ENCODE measurements at places on chromosomes 7 and 10. TPM values are rescaled to one million over a fixed set of nuclear protein-coding genes. Genes with fewer than 3 reads are reported as not detected.

DNA sequence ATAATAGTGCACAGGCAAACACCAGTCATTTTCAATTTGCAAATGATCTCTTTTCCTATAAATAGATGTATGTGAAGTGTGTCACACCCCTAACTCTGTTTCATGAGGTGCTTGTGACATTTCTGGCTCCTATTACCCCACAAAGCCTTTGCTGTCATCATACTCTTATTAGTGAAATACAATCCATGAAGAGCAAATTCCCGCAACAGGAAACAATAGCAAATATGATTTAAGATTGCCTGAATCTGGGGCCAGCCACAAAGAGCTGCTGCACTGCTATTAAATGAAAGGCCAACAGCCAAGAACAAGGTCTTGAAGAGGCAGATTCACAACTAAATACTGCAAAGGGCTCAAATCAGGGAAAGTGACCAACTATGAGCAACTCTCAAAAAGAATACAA is 96.3 kb upstream of the CAV2 start:
- no peaks in the 10 kb centered on the region for H3K36me3 ChIP-seq
- H3K27me3 ChIP-seq, result peaks cover 5% of the 10 kb centered on the region
- H3K4me3 ChIP-seq, result no peak overlapping the region
- H3K27ac ChIP-seq, result no peak overlapping the region
- no peaks in the 10 kb centered on the region for H3K4me1 ChIP-seq
- no peak for DNase-seq

DNA sequence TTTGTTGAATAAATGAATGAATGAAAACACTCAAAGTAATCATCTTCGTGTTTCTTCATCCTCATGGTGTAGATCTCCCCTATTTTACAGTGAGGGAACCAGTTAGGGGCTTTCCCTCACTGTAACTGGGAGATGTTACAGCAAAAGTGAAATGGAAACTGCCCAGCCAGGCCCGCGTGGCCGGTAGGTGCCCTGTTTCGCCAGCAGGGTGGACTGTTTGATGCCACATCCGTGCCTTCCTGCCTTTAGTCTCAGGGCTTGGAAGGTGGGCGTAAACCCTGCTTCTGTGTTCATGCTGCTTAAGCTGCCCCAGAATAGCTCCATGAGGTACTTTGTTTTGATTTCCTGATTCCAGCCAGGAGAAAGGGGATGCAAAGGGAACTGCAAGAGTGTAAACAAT is 268.8 kb downstream of the PLXNA4 start:
- no peak overlapping the region for H3K4me3 ChIP-seq
- no peaks in the 10 kb centered on the region for H3K36me3 ChIP-seq
- DNase-seq, result no peak
- no peak overlapping the region for H3K27ac ChIP-seq

- H3K4me1 ChIP-seq, result no peaks in the 10 kb centered on the region
- H3K36me3 ChIP-seq, result no peaks in the 10 kb centered on the region
- H3K27ac ChIP-seq, result no peak overlapping the region
- H3K4me3 ChIP-seq, result no peak overlapping the region
- H3K27me3 ChIP-seq, result no peaks in the 10 kb centered on the region
- no peak for DNase-seq
These were observed 437.5 kb downstream of the CALN1 start for GRCh38 chr7:71974611-71975010.

DNA sequence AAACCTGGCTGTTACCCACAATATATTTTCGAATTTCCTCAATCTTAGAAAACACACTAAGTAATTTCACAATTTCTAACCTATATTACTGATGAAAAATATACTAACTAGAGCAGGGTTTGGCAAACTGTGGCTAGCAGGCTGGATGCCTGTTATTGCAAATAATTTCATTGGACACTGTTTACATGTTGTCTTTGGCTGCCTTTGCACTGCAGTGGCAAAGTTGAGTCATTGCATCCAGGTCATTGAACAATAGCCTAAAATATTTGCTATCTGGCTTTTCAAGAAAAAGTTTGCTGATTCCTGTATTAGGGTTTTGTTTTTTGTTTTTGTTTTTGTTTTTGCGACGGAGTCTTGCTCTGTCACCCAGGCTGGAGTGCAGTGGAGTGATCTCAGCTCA is 47.2 kb downstream of the KIF11 start:
- no peak overlapping the region for H3K27ac ChIP-seq
- no peaks in the 10 kb centered on the region for H3K27me3 ChIP-seq
- no peak overlapping the region for H3K4me3 ChIP-seq
- H3K4me1 ChIP-seq, result no peaks in the 10 kb centered on the region
- H3K36me3 ChIP-seq, result peaks cover 2% of the 10 kb centered on the region

GRCh38 chr7:87816389-87816788 is 59.8 kb downstream of the SLC25A40 start:
- no peak for DNase-seq
- H3K36me3 ChIP-seq, result no peaks in the 10 kb centered on the region
- H3K27me3 ChIP-seq, result no peaks in the 10 kb centered on the region

GRCh38 chr7:2728316-2729030 is 40.5 kb downstream of the AMZ1 start:
- no peak overlapping the region for H3K27ac ChIP-seq
- H3K4me3 ChIP-seq, result no peak overlapping the region
- H3K36me3 ChIP-seq, result peaks cover 6% of the 10 kb centered on the region
- no peaks in the 10 kb centered on the region for H3K4me1 ChIP-seq
- DNase-seq, result no peak

DNA sequence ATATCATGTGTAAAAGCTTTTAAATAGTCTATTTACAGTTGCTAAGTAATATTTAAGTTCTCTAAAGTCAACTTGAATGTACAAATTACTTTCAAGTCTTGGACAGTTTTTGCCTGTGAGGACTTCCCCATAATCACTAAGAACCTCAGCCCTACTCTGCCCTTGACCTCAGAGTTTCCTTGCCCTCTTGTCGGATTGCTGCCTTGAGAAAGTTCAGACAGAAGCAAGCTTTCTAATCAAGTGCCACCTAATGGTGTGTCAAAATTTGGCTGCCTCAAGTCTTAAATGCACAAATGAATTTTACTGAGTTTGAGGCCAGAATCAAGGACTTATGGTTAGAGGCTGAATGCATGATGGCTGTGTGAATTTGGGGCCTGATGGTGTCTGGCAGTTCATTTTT is 88.3 kb upstream of the KAT6B start:
- H3K4me3 ChIP-seq, result no peak overlapping the region
- H3K27me3 ChIP-seq, result no peaks in the 10 kb centered on the region
- peaks cover 24% of the 10 kb centered on the region for H3K4me1 ChIP-seq
- peak overlapping the region; percentile 97 for H3K27ac ChIP-seq
- DNase-seq, result peak; percentile 79

DNA sequence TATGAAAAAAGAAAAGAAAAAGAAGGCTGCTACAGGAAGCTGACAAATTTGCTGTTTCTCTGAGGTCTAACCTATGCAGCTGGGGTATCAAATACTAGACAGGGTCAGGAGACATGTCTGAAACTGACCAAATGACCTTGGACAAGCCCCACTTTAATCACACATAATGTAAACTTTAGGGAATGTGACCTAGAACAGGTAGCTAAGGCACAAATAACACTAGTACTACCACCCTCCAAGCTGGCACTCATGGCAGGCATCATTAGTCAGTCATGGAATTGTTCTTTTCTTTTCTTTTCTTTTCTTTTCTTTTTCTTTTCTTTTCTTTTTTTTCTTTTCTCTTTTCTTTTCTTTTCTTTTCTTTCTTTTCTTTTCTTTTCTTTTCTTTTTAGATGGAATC is 250.4 kb downstream of the KCNMA1 start:
- no peaks in the 10 kb centered on the region for H3K27me3 ChIP-seq
- H3K4me1 ChIP-seq, result no peaks in the 10 kb centered on the region
- H3K4me3 ChIP-seq, result no peak overlapping the region
- no peaks in the 10 kb centered on the region for H3K36me3 ChIP-seq
- H3K27ac ChIP-seq, result no peak overlapping the region
- DNase-seq, result no peak

GRCh38 chr7:101990811-101991418 is 173.5 kb downstream of the CUX1 start:
- no peaks in the 10 kb centered on the region for H3K27me3 ChIP-seq
- H3K4me3 ChIP-seq, result peak overlapping the region; percentile 50
- peak overlapping the region; percentile 93 for H3K27ac ChIP-seq
- no peaks in the 10 kb centered on the region for H3K36me3 ChIP-seq
- H3K4me1 ChIP-seq, result peaks cover 74% of the 10 kb centered on the region
- peak; percentile 88 for DNase-seq

DNA sequence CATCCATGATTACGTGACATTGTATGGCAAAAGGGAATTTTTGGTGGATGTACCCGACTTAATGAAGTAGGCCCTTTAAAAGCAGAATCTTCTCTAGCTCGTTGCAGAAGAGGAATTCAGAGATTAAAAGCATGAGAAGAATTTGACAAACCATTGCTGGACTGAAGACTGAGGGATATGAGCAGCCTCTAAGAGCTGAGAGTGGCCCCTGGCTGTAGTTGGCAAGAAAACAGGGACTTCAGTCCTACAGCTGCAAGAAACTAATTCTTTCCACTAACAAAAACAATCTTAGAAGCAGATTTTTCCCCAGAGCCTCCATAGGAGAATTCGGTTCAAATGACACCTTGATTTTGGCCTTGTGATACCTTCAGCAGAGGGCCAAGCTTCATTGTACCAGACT is 34.1 kb downstream of the MACC1 start:
- DNase-seq, result no peak
- no peaks in the 10 kb centered on the region for H3K36me3 ChIP-seq
- no peaks in the 10 kb centered on the region for H3K27me3 ChIP-seq
- H3K4me3 ChIP-seq, result no peak overlapping the region
- H3K27ac ChIP-seq, result no peak overlapping the region

DNA sequence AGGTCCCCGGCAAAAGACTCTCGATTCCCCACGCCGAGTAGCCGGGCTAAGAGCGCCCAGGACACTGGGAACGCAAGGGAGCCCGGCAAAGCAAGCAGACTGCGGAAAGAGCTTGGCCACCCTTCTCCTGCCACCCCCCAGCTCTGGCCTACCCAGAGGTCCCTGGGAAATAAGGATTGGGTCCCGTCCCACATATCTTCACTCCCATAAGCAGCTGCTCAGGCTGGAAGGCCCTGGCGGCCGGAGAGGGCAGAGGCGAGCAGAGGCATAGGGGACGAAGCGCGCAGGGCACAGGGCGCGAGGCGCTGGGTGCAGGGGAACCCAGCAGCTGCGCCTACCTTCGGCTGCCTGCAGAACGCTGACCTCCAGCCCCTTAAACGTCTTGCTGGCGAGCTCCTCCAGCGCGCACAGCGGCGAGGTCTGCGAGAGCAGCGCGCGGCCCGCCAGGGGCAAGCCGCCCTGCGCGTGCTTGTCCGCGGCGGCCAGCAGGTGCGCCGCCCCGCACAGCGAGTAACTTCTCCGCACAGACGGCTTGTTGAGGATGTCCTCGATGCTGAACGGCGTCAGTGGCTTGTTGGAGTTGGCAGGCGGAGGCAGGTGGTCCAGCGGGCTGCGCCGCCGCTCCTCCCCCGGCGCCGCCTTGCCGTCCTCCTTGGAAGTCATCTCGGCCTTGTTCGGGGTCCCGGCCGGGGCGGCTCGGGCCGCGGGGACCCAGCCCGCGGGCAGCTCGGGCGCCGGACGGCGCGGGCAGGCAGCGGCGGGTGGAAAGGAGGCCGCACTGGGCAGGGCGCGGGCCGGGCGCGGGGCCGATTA is 904 bp downstream of the LBX1 start:
- H3K27me3 ChIP-seq, result peaks cover 33% of the 10 kb centered on the region
- no peaks in the 10 kb centered on the region for H3K36me3 ChIP-seq
- H3K27ac ChIP-seq, result no peak overlapping the region

DNA sequence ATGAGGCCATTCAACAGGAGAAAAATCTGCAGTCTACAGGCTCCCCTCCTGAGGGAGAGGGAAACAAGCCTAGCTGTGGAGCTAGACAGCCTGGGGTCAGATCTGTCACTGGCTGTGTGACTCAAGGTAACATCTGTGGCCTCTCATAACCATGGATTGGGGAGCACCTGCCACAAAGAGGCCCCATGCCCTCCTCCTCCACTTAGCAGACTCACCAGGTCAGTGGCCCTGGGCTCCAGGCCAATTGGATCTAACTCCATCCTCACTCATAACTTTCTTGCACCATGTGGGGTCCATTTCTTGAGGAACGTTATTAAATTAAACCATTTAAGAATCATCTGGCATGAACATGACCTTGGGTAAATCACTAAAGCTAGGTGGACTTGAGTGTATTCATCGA is 1.8 kb downstream of the GDF10 start:
- no peak overlapping the region for H3K4me3 ChIP-seq
- peaks cover 3% of the 10 kb centered on the region for H3K27me3 ChIP-seq
- no peak for DNase-seq
- H3K4me1 ChIP-seq, result no peaks in the 10 kb centered on the region
- H3K27ac ChIP-seq, result no peak overlapping the region

- H3K27me3 ChIP-seq, result no peaks in the 10 kb centered on the region
- no peak overlapping the region for H3K27ac ChIP-seq
- no peak for DNase-seq
- H3K36me3 ChIP-seq, result peaks cover 11% of the 10 kb centered on the region
- H3K4me1 ChIP-seq, result peaks cover 19% of the 10 kb centered on the region
- no peak overlapping the region for H3K4me3 ChIP-seq
These were observed 12.8 kb upstream of the GPR15LG start for GRCh38 chr10:84160663-84161362.

GRCh38 chr7:30846378-30846777 is 65.3 kb upstream of the AQP1 start:
- no peaks in the 10 kb centered on the region for H3K36me3 ChIP-seq
- no peak for DNase-seq
- no peaks in the 10 kb centered on the region for H3K27me3 ChIP-seq
- H3K4me1 ChIP-seq, result no peaks in the 10 kb centered on the region
- no peak overlapping the region for H3K27ac ChIP-seq

DNA sequence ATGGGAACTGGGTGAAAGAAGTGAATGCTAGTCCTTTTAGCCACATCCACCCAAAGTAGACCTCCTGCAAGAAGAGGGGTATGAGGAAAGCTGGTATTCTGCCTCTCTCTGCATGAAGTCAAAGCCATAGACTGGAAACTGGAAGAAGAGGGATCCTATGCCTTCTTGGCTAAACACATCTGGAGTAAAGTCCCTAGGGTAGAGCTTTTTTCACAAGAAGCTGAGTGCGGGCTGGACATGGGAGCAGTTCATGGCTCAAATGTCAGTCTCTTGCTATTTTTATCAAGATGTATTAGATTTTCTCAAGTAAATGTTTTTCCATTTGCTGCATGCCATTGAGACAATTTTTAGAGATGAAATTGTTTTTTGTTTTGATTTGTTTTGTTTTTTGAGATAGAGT is 206.5 kb upstream of the TMEM72 start:
- no peak overlapping the region for H3K27ac ChIP-seq
- H3K4me3 ChIP-seq, result no peak overlapping the region
- no peaks in the 10 kb centered on the region for H3K36me3 ChIP-seq

GRCh38 chr10:58396057-58396456 is 10.8 kb downstream of the TFAM start:
- no peaks in the 10 kb centered on the region for H3K27me3 ChIP-seq
- H3K36me3 ChIP-seq, result no peaks in the 10 kb centered on the region
- no peaks in the 10 kb centered on the region for H3K4me1 ChIP-seq
- H3K27ac ChIP-seq, result no peak overlapping the region
- DNase-seq, result no peak

Gene FOXL3
- not detected for total RNA-seq

Gene PTER
- total RNA-seq, result 20.3 TPM

Gene HOXA3
- 0.08 TPM for total RNA-seq

Gene PTPRE
- total RNA-seq, result 7.8 TPM

Gene LYZL1
- total RNA-seq, result not detected
